CD4-positive, alpha-beta T cell treated with Interleukin-1 beta for 1 hour (primary cell): ENCODE measurements at places on chromosomes 3 and 15.
A peak's percentile ranks its signal among the peaks of the same experiment; 100 is the strongest.

GRCh38 chr3:129161860-129162271 is 1.0 kb upstream of the ISY1 start:
- peak; percentile 11 for DNase-seq

DNA sequence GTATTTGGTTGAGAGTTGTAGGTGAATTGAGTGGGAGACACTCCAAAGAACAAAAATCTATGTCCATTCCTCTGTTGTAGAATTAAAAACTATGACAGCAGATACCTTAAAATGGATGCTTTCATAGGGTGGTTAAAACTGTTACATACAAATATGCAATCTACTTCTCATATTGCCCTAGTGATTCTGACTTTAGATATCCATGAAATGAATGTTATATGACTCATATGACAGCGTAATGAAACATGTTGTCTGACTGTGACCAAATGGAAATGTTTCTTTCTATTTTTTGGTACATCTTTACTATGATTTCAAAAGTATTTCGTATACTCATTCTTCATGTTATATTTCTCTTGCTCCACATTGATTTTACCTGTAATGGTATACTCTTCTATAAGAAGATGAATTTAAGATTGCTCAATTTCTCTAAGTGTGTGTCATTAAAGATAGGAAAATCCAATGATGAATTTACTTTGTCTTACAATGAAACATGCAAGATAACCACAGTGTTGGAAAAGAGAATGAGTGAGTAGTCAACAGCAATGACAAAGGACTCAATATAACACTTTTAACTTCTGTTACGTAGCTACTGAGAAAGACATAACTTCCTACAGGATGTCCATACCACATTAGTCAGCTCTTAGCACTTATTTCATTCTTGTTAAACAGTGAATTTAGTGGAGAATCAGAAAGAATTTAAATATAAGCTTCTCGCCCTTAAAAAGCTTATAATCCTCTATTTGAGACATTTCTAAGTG is 79.3 kb upstream of the LSAMP start:
- no peak for DNase-seq

DNA sequence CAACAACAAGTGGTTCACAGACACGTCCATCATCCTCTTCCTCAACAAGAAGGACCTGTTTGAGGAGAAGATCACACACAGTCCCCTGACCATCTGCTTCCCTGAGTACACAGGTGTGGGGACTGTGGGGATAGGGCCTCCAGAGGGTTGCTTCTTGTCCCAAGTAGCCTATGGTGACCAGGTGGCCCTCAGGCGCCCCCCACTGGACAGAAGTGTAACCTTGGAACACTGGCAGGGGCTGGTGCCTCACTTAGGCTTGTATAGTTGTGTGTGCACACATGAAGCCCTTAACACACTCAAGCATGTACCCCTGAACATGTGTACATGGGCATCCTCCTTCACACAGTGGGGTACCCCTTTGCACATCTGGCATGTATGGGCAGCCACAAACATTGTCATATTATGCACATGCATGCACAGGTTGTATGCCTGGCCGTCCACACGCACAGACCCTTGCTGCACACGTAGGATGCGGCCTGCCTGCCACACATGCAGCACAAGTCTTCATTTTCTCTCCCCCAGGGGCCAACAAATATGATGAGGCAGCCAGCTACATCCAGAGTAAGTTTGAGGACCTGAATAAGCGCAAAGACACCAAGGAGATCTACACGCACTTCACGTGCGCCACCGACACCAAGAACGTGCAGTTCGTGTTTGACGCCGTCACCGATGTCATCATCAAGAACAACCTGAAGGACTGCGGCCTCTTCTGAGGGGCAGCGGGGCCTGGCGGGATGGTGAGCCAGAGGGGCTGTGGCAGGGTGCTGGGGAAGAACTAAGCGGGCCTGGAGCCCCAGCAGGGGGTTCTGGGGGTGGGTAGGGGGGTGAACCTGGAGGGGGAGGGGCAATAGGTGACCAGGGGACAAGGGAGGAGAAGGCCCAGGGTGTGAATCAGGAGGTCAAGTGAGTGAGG is 11.7 kb upstream of the SEMA3B start:
- peak; percentile 46 for DNase-seq

GRCh38 chr3:77190374-77190773 is 150.5 kb downstream of the ROBO2 start:
- no peak for DNase-seq

GRCh38 chr3:123084192-123084591 is 17.4 kb downstream of the PDIA5 start:
- DNase-seq: no peak

DNA sequence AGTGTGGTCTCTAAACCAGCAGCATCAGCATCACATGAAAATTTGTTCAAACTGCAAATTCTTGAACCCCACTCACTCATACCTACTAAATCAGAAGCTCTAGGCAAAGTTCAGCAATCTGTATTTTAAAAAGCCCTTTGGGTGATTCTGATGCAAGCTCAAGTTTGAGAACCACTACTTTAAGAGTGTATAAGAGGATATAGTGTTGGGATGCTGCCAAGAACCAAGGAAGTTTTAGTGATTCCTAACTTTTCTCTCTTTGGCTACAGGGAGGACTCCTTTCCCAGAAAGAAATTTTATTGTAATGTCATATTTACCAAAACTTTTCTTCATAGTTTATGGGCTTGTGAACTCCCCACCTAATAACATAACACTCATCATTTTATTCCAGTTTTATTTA is 422.2 kb downstream of the TBC1D5 start:
- DNase-seq: no peak

DNA sequence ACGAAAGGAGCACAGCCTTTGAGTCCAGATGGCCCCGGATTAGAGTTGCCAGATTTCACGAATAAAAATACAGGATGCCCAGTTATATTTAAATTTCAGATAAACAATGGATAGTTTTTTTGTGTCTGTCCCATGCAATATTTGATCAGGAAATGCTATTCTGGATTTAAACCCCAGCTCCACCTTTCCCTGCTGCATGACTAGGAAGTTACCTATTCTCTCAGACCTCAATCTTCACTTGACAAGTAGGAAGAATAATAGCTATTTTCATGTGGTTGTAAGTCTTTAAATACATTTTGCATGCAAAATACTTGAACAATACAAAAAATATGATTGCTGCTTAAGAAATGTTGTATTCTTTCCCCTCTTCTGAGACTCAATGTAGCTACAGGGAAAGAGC is 125.3 kb upstream of the P2RY1 start:
- no peak for DNase-seq

GRCh38 chr3:86208772-86209171 is 782.2 kb downstream of the VGLL3 start:
- DNase-seq: no peak

GRCh38 chr3:57100046-57100695 is 39.7 kb downstream of the SPATA12 start:
- DNase-seq: peak; percentile 40

DNA sequence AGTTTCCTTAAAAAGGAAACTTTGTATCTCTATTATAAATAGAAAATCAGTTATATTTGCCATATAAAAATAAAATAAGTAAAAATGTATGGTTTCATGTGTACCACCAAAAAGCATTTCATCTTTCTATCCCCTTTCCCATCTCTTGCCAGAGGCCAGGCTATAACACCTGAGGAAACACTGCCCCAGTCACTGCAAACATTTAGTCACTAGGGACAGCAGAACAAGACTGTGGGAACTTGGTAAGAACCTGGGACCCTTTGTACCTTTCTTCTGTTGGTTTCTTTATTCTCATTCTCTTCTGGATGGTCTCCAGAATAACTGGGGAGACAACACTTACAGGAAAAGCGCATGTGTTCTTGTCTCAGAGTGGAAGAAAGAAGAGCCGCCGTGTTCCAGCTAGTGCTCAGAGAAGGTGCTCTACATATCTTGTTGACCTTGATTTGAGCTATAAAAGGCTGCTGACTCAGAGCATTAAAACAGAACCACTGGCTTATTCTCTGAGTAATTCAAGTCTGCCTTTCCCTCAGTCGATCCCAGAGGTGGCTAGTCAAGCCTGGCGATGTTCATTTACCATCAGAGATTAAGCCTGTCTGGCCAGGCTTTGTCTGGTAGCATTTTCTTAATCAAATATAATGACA is 361.6 kb downstream of the RBMS3 start:
- DNase-seq: no peak

GRCh38 chr3:74883690-74884089 is 269.2 kb upstream of the CNTN3 start:
- DNase-seq: no peak

GRCh38 chr3:169104972-169105371 is 558.5 kb downstream of the MECOM start:
- DNase-seq: no peak

GRCh38 chr3:43477600-43477999 is 144.2 kb downstream of the ANO10 start:
- peak; percentile 86 for DNase-seq

DNA sequence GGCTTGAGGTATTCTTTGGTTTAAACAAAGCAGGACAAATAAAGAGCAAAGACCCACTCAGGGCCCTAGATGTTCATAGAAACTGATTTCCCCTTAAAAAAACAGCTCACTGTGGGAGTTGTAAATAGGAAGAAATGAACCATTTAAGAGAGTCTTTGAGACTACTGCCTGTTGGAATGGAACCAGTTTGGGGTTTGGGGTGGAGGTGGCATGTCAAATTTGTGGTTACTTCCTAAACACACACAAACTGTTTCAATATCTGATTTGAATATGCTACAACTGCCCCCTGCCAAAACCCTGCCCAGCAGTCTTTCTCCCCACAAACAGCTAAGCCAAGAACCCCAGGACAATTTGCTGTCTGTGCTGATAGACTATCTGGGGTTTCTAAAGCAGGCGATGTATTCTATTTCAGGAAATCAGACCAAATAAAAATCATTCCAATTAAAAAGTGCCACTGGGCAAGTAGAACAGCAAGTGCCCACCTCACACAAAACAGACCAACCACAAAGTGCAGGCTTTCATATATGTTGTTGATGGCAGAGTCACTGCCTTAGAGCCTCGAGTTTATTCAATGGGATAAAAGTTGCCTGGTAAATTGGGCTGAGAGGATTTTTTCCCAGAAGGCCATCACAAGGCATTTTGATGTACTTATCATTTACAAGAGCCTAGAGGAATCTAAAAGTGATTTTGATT is 293.9 kb upstream of the PROK2 start:
- no peak for DNase-seq

GRCh38 chr3:73291541-73291940 is 230.1 kb downstream of the EBLN2 start:
- DNase-seq: no peak

GRCh38 chr3:37611771-37612170 is 249.9 kb upstream of the CTDSPL start:
- DNase-seq: no peak

GRCh38 chr3:148681080-148681479 is 16.6 kb upstream of the AGTR1 start:
- no peak for DNase-seq

DNA sequence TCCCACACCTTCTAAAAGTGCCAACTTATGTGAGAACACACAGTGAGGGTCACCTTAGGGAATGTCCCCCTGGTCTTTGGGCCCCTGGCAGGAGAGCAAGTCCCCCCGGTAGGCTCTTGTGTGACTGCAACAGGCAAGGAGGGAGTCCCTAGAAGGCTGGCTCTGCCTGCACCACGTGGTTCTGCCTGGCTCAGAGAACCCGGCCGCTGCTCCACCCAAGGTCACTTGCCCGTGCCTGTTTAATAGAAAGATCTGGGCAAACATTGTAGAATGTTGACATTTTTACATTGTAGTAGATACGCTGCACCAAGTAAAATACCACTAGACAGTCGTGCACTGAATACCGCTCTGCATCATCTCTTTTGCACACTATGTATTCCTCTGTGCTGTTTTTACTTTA is 21.9 kb downstream of the GABRA5 start:
- no peak for DNase-seq

DNA sequence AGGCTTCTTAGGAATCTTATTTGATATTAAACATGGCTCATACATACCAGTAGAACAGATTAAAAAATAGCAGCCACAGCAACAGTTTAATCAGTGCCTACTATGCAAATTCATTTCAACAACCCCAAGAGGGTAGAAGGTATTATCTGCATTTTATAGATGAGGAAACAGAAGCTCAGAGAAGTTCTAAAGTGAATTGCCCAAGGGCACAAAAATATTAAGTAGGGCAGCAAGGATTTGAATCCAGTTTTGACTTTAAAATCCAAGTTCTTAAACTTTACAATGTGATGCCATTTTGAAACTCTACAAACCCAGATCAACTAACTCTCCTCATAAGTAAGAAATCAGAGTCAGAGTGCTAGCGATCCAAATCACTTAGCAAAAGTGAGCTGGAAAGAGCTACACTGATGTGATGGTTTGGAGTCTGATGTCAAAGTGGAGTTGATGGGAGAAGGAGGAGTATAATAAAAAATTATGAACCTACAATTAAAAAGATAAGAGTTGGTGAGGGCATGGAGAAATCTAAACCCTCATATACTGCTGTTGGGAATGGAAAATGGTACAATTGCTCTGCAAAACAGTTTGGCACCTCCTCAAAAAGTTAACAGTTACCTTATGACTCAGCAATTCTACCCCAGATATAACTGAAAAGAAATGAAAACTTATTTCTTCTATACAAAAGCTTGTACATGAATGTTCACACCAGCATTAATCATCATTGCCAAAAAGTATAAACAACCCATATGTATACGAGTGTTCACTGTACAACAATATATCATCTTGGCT is 51.0 kb upstream of the PLXND1 start:
- no peak for DNase-seq

DNA sequence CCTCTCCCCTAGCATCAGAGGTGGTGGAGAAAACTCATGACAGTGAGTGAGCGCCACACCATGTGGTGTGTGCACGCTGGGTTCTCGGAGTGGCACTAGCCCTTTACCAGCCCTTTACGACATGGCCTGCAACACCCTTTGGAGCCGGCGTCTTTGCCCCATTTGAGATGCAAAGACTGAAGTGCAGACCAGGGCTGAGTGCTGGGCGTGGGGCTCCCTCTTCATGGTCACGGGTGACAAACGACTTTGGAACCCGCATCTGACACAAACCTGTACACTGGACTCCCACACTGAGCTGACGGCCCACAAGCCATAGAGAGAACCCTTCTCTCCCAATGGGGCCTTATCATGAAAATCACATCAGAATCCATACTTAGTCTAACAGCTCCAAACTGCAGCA is 76.8 kb upstream of the ALDH1L1 start:
- no peak for DNase-seq

GRCh38 chr3:157463816-157464215 is 27.2 kb downstream of the PTX3 start:
- no peak for DNase-seq

DNA sequence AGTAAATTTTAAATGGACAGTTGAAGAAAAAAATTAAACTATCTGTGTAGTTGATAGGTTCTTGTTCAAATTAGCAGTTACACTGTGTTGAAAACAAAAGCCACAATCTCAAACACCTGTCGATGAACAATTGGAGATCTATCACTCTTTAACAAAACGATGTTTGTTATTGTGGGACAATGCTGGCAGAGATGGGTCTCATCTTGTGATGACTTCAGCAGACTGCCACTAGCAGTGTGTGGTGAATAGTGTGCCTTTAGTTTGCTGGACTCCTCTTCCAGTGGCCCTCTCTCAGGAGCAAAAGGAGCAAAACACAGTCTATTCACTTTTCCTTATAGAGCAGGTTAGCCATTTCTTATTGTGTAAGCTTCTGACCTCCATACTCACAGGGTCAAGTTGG is 14.7 kb upstream of the TRIM59 start:
- DNase-seq: no peak

- DNase-seq: no peak
These were observed 253.6 kb downstream of the CNTN6 start for GRCh38 chr3:1346386-1346785.
